Ascending aorta (tissue), 2 donors: ENCODE measurements at places on chromosomes 7 and 10. TPM values are rescaled to one million over a fixed set of nuclear protein-coding genes. Genes with fewer than 3 reads are reported as not detected.

The C10orf62 gene
- not detected for total RNA-seq

The EFCAB10 gene
- not detected for total RNA-seq

The PAPOLB gene
- total RNA-seq: not detected

The SYPL1 gene
- total RNA-seq: 17.5 TPM

The HMX3 gene
- total RNA-seq: not detected

The HGF gene
- 11.7 TPM for total RNA-seq

The SPDYE11 gene
- not detected for total RNA-seq

The C7orf57 gene
- total RNA-seq: not detected

The ANKRD61 gene
- total RNA-seq: not detected

DNA sequence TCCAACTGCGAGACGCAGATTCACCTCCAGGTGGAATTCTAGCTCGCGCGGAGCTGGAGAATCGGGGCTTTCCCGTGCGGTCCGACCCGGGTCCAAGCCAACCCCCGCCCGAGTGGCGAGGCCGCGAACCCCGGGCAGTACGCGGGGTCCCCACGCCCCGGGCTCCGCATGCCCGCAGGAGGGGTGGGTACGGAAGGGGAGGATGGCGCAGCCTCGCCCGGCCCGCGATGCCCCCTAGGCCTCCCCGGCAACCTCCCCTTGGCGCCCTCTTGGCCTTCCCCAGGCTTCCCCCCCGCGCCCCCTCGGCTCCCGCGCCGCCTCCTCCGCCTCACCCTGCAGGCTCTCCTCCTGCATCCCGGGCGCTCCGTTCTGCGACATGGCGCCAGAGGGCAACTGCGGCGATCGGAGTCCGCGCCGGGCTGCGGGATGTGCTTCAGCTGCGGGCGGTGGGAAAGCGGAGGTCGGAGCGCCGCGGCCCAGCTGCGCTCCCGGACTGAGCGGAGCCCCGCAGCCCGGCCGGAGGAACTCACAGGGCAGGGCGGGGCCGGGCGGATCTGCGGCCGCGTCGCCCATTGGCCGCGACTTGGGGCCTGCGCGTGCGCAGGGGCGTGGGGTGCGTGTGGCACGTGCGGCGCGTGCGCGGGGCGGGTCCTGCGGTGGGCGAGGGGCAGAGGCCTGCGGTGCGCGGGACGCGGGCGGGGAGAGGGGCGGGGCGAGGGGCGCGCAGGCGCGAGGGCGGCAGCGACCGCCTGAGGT is at the start of gene BNIP3:
Gene BNIP3 (minus strand): TSS at position 495 of the 756 bp plus-strand sequence. CDS start 117 bp downstream, at position 378.
- DNase-seq: peak; percentile 96

DNA sequence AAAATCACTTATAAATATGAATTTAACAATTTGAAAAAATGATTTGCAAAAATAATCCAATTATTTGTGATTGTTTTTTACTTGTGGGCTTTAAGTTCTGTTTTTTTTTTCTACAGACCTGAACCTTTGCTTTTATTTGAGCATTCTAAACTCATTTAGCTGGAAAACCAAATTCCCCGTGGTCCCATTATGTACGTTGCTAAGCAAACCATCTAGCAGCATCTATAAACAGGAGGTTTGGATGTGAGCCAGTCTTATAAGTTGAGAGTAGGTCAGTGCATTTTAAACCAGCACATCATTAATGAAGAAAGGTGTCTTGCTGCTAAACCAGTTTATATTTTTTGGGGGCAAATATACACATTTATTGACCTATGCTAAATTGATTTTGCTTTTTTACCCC is 77.3 kb downstream of the LRRN3 start:
- DNase-seq: no peak

- no peak for DNase-seq
These were observed 13.5 kb downstream of the LRRC20 start for GRCh38 chr10:70368774-70369482.

DNA sequence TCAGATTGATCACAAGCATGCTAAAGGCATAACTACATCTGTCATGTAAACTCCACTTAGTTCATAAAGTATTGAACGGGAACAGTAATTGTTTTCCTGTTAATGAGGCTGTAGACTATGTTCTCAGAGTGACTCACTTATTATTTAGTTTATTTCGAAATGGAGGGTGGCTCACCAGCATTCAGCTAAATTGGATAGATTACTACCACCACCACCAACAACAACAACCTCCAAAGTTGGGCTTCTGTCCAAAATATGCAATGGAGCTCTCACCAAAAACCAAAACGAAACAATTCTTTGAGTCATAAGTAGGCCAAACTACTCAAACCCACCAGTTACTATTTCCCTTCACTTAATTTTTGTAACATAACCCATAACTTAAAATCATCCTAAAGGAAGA is 127.9 kb upstream of the NRBF2 start:
- no peak for DNase-seq

- DNase-seq: no peak
These were observed 11.7 kb downstream of the ANK3 start for GRCh38 chr10:60377955-60378354.

GRCh38 chr10:119406601-119407253 is 135.8 kb downstream of the RGS10 start:
- no peak for DNase-seq

GRCh38 chr10:109178591-109178990 is 744.7 kb downstream of the XPNPEP1 start:
- no peak for DNase-seq

DNA sequence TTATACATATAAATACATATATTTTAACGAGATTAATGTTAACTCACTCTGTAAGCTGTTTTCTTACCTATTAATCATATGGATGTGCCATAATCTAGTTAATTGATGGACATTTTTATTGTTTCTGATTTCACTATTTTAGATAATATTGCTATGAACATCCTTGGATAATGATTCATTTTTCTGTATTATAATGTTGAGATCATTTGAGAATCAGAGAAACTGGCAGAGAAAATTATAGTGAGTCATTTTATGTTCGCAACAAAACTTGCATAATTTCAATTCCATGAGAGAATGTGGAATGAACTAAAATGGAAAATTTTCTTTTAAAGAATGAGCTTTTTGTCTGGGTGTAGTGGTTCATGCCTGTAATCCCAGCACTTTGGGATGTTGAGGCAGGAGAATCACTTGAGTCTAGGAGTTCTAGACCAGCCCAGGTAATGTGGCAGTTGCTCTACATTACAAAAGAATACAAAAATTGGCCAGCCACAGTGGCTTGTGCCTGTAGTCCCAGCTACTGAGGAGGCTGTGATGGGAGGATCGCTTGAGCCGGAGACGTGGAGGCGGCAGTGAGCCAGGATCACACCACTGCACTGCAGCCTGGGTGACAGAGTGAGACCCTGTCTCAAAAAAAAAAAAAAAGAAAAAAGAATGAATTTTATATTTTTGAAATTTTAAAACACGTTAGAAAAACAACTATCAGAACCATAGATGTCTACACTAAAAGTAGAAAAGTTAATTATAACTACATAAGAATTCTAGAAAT is 40.5 kb downstream of the PAPSS2 start:
- DNase-seq: no peak

GRCh38 chr7:74572301-74572979 is 85.1 kb upstream of the GTF2I start:
- DNase-seq: no peak

- DNase-seq: no peak
These were observed 44.8 kb upstream of the GDF10 start for GRCh38 chr10:47255033-47255813.

DNA sequence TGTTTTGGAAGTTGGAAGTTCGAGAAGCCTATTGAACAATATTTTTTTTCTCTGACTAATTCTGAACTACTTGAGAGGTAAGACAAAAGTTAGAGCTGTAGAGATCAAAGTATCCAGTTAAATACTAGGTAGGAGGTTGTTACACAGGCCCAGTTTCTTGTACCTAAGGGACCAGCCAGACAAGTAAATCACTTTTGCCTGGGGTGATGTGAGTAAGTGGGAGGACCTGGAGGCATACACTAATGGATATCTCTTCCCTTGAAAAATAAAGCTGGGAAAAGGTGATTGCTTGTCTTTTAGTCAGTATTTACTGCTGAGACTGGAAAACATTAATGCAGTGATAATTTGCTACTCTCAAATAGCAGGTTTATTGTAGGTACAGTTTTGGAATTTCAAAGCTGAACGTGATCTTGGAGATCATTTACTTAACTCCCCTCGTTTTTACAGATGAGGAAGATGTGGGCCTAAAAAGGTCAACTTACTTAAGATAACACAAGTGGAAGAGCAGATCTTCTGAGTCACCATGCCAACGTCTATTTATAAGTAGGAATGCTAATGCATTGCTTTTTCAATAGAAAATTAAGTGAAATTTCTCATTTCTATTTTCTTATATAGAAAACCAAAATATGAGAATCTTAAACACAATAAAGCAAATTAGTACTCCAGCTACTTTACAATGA is 181.3 kb downstream of the PPP1R9A start:
- no peak for DNase-seq

DNA sequence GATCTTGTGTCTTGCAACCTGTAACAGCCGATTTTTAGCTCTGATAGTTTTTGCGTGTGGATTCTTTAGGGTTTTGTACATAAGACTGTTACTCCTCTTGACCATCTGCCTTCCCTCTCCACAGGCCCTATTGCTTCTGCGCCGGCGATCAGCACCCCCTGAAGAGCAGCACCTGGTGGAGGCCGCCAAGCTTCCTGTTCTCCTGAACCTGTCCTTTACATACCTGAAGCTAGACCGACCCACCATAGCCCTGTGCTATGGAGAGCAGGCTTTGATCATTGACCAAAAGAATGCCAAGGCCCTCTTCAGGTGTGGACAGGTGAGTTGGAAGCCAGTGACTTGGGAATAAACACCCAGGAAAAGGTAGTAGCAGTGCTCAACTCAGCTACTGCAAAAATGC is 12.6 kb downstream of the FKBP6 start:
- no peak for DNase-seq

DNA sequence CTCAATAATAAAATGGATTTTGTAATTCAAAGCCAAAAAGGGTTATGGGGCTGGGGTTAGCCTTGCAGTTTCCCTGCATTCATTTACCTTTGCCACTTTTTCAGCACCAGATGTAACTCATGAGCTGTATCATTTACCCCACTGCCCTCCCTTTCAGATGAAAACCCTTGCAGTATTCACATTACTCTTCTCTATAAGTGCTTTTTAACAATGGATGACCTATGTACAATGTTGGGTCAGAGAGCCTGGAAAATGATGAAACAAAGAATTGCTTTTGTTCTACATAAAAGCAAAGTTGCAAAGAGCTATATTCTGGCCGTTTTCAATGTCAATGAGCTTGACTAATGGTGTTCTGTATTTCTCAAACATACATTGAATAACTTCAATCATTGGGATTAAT is 189.7 kb downstream of the TMEM26 start:
- no peak for DNase-seq

DNA sequence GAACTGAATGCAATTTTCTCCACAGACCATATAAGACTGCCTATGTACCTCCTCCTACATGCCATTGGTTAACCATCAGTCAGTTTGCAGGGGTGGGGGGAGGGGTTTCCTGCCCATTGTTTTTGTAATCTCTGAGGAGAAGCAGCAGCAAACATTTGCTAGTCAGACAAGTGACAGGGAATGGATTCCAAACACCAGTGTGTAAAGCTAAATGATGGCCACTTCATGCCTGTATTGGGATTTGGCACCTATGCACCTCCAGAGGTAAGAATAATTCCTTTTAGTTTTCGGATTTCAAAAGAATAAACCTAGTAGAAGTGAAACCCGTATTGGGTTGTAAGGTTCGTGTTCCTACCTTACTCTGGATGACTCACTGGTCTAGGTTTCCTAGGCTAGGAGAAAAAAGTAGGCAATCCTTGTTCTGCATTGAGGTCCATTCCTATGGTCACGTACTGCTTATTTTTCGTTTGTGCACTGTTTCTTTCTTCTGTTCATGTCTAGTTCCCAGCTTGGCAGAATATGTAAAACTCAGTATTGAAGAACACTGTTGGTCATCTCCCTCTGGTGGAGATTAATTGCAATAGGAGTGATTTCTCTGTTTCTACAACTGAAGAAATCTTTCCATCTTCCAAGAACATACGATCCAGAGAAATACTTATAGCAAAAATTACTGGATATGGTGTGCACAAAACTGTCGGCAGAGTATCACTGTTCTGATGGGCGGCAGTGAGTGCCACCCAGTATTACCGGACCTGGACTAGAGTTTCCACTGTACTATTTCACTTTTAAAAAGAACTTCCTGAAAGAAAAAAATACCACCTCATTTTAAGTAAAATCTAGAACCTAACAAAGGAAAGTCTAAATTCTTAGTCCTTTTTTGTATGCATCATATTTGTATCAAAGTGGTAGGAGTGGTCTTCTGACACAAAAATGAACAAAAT is at the start of gene AKR1C3:
Gene AKR1C3 (plus strand): TSS at position 150 of the 941 bp plus-strand sequence. CDS start 31 bp downstream, at position 181.
- no peak for DNase-seq

- no peak for DNase-seq
These were observed 61.7 kb upstream of the CCNY start for GRCh38 chr10:35274498-35275060.

GRCh38 chr10:111123883-111124282 is 47.1 kb downstream of the ADRA2A start:
- no peak for DNase-seq

- DNase-seq: no peak
These were observed 5.2 kb downstream of the NAMPT start for GRCh38 chr7:106279425-106280197.

DNA sequence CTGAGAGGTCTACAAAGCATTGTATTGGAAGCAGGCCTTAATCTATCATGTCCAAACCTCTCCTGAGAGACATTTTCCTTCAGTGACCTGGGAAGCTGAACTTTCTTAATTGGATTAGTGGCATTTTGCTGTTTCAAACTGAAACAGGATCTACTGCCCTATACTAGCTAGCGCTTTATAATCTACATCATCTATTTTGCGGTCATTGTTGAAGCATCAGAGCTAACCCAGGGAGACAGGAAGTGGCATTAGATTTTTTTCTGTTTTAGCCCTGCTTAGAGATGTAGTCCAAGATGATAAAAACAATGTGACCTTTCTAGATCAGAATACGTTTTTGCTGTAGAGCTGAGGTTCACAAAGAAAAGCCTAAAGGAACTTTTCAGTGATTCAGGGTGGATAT is 147.4 kb upstream of the AGR3 start:
- no peak for DNase-seq

DNA sequence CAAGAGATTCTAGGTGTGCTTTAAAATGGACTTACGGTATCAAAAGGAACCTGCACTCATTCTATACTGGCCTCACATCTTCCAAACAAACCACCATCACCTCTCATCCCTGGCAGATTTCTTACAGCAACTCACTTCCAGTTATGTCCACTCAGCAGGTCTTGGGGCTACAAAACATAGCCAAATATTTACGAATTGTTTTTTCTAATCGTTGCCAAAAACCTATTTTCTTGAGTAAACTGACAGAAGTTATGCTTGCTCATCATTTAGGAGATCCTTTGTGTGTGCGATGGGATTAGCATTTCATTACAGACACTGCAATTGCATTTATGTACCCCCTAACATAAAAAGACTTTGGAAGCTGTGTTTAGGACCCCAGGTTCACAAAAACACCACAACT is 2.7 kb downstream of the KCNMA1 start:
- DNase-seq: no peak

DNA sequence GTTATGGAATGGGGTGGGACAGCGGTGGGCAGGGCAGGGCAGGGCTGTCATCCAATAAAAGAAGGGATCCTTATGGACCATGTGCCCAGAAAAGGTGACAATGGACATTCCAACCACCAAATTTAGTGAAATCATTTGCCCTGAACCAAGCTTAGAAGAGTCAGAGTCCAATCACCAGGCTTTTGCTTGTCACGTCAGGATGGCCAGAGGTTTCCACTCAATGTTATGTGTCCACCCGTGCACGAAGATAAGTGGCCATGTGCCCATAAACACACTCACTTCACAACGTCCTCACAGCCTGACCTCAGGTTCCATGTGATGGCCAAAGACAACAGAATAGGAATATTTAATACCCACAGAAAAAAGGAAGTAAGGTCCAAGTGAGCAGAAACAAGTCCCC is 36.6 kb upstream of the PLPP4 start:
- DNase-seq: no peak

GRCh38 chr7:1815051-1815481 is 145.0 kb downstream of the ELFN1 start:
- DNase-seq: no peak
